IMR-90 (cell line): ENCODE measurements at places on chromosomes 11 and 22.

GRCh38 chr11:697811-698311 is 2.2 kb downstream of the TMEM80 start:
- DNase-seq, result peak; percentile 76

DNA sequence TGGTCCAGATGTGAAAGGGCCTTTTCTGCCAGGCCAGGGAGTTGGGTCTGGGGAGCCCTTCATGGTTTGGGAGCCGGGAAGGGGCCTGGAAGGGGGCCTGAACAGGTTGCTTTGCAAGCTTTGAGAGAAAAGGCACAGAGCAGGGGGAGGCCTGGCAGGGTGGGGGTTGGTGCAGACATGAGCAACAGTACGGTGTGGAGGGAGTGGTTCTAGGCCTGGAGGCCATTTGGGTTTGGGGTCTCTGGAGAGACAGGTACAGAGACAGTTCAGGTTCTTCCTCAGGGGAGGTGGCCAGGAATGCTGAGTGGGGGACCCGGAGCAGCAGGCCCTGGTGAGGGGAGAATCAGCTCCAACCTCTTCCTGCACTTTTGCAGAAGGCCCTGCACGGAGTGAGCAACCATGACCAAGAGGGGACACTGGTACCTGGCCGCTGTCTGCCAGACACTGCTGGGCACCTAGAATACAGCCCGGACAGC is 1.4 kb downstream of the KDELR3 start:
- DNase-seq, result no peak

DNA sequence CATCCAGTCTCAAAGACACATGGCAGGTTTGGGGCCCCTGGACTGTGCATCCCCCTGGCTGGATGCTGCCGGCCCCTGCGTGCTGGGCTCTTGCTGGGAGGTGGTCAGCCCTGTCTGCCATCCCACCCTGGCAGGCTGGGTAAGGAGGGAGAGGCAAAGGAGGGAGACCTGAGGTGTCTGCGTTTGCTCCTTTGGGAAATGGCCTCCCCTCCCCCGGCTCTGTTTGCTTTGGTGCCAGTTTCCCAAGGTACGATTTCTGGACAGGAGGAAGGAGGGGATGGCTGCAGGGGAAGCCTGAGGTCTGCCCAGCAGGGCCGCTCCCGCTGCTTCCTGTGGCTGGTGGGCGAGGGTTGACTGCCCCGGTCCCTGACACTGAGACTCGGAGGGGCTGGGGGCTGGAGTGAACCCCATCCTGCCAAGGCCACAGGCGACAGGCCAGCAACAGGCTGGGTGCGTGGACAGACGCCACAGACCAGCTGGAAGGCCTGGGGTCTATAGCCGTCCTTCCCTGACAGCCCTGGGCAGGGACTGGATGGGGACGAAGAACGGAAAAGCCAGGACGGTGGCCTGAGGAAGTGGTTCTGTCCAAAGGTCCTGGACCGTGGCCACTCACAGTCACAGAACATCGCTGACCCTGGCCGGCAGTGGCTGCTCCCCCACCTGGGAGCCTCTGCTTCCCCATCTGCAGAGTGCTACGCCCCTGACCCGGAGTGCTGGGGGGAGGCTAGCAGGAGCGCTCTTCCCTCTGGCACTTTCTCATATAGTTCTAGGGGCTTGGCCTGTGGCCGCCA is 38.0 kb downstream of the OSBPL5 start:
- DNase-seq, result no peak

DNA sequence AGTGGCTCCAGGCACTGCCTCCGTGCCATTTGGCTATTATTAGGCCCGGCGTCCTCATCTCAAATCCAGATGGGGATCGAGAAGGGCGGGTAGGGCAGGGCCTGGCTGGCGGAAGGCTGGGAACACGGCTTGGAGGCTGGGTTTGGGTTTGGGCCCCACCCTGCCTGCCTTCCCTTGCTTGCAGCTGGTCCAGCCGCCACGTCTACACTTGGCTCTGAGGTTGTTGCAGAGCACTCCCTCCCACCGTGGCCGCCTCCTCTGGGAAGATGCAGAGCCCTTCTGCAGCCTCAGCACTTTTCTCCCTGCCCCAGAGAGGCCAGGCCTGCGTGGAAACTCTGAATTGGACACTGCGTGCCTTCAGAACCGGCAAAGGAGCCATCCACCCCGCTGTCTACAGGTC is 5.2 kb upstream of the SMTN start:
- peak; percentile 41 for DNase-seq

DNA sequence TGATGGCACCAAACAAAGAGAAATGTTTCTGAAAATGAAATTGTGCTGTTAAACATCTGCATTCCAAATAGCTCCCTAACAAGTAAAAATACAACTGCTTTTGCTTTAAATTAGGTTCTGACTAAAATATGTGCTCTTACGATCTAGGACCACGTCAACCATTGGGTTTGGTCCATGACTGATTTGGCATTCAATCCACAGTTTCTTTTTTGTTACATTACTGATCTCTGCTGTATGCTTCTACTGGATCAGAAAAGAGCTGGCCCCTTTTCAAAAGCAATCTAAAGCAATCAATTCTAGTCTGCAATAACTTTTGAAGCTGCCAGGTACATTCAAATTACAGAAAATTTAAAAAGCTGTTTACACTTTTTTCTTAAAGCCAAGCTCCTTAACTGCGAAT is 1047.1 kb upstream of the CCDC90B start:
- DNase-seq, result no peak
